PC-9 (cell line): ENCODE measurements at places on chromosomes 16 and 17. TPM values are rescaled to one million over a fixed set of nuclear protein-coding genes. Genes with fewer than 3 reads are reported as not detected.

Gene SYT17
- 36.6 and 45.2 TPM in 2 replicates for total RNA-seq

Gene VEZF1
- total RNA-seq = 29.9 and 50.9 TPM in 2 replicates

Gene ABCA10
- total RNA-seq = 0.23 TPM in 1 of 2 replicates, not detected in the other

Gene PRCD
- 2.6 and 2.7 TPM in 2 replicates for total RNA-seq

Gene MPP3
- total RNA-seq = 17.4 and 22.0 TPM in 2 replicates

Gene TM4SF5
- total RNA-seq = not detected in 2 replicates

DNA sequence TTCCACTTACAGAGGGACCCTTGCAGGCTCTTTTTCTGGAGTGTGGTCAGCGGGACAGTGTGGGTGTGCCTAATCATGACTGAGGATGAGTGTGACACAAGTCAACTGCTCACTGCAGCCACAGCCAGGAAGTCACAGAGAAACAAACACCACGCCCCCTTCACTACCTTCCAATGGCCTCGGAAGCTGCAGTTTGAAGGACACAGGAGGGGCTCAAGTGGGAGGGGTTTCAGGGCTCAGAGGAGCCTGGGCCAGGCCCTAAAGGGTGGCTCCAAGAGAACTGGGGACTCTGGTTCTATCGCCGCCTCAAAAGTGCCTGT lies 116.2 kb upstream of the SDK2 start:
- no peak for DNase-seq

DNA sequence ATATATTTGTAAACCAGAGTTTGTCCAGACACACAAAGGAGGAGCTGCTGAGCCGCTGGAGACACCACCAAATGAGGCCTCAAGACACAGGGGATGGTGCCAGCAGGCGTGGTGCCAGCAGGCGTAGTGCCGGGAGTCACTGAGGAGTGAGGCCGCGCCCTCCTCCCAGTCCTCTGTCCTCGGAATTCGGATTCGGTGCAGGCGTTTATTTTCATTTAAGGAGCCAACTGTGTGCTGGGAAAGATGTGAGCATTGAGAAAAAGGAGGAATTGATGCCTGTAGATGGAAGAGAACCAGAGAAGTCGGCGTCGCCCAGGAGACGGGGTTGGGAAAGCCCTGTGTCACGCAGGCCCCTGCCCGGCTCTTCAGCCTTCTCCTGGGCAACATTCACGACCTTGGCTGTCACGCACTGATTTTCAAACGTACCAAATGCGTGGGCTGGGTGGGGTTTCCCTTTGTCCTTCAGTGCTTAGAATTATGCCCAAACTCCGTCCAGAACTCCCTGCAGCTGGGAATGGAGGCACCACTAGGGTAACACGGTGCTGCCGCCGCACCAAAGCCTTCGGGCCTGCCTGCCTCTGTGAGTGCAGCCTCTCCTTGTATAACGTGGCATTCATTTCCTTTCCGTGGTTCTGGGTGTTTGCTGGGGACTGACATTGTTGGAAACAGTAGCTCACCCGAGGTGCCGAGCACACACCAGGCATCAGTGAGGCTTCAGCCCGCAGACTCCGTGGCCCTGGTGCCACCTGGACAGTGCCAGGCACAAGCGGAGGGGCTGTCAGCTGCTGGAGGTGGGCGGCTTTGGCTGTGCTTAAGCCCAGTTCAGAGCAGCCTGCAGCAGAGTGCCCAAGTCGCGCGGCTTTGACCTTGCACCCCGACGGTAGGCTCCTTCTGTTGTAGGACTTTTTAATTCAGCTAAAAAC lies 49.0 kb upstream of the CHMP6 start:
- no peak for DNase-seq

GRCh38 chr17:15264542-15264941 lies 584 bp downstream of the PMP22 start:
- no peak for DNase-seq

DNA sequence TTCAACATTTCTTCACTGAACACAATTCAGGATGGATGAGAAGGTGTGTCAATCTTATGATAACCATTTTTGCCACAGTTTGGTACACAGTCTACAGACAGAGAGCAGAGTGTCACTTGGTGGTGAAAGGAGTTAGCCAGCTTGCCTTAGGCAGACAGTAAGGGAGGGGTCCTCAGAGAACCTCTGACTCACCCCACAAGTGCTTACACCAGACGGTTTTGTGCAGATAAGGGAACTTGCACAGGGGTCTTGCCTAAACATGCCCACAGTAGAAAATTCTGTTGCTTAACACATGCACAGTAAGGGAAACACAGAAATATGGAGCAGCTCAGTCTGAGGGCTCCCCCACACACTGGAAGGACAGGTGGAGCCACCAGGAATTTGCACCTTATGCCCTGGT lies 204.5 kb upstream of the CDH8 start:
- DNase-seq = no peak

GRCh38 chr17:77570565-77570898 lies 388.0 kb upstream of the TNRC6C start:
- DNase-seq = no peak

DNA sequence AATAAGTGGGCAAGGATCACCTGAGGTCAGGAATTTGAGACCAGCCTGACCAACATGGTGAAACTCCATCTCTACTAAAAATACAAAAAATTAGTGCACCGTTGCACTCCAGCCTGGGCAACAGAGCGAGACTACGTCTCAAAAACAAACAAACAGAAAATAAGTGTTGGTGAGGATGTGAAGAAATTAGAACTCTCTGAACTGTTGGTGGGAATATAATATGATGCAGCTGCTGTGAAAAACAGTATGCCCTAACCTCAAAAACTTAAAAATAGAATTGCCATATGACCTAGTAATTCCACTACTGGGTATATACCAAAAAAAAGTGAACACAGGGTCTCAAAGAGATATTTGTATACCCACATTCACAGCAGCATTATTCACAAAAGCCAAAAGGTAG lies 26.1 kb downstream of the GLG1 start:
- DNase-seq = no peak

DNA sequence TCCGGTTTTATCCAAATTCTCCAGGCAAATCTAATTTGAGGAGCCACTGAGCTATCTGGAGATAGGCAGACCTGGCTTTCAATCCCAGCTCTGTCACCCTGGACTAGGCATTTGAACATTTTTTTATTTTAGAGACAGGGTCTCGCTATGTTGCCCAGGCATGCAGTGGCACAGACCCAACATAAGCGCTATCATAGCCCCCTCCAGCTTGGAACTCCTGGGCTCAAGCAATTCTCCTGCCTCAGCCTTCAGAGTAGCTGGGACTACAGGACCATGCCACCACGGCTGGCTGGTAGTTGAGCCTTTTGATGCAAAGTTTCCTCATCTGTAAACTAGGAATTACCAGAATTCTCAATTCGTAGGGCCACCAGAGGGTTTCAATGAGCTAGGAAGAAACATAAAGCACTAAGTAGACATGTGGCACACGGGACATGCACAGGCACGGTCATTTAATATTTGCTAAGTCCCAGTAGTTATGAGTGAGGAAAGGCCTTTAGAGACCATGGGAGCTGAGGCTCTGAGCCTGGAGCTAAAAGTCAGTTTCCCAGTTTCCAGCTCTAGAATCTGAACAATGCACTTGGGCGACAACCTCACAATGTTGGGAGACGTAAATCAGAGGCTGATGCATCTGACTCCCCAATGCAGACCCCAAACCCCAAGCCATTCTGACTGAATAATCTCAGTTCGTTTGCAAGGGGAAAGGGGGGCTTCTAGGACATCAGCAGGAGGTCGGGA lies 1.1 kb downstream of the ELOB start:
- no peak for DNase-seq

DNA sequence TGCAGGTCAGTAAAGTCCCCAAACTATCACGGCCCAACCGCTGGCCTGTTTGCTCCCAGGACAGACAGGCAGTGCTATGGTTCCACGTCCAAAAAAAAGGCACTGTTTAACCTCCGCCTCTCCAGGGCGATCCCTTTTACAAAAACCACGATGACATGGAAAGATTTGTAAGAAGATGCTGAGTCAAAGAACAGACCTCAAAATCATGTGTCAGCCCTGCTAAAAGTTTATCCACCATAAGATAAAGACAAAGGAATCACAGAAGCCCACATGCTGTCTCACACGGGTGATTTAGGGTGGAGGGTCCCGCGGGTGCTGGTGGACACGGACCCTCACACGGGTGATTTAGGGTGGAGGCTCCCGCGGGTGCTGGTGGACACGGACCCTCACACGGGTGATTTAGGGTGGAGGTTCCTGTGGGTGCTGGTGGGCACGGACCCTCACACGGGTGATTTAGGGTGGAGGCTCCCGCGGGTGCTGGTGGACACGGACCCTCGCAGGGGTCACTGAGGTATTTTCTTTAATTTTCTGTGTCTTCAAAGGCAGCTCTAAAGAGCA lies 117.2 kb upstream of the METRNL start:
- DNase-seq = no peak

GRCh38 chr17:28097901-28098300 lies 55.4 kb downstream of the NLK start:
- DNase-seq = no peak

DNA sequence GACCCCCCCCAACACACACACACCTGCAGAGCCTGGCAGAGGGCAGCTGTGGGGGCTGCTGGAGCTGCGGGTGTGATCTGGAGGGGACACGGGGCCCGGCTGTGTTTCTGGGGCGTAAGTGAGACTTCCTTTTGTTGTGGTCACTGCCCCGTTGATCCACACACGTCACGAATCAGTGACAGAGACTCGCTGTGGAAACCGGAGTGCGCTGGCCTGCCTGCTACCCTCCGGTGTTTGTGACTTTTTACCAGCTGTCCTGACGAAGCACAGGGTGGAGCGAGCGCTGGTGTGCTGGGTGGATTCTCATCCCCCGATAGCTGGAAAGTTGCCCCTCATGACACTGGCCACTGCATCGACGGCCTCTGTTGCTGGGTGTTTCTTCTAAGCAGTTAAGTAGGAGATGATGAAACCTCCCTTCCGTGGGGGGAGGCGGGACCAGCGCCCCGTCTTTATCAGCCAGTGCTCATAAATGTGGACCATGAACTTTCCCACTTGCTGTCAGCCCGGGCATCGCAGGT lies 2.3 kb downstream of the METRNL start:
- DNase-seq = no peak

- DNase-seq = no peak
Measured at GRCh38 chr17:38461683-38462082, 33.4 kb downstream of the ARHGAP23 start.

- no peak for DNase-seq
Measured at GRCh38 chr16:25143928-25144327, 32.4 kb downstream of the LCMT1 start.

GRCh38 chr17:45435481-45435880 lies 2.8 kb upstream of the ARHGAP27 start:
- DNase-seq = no peak

DNA sequence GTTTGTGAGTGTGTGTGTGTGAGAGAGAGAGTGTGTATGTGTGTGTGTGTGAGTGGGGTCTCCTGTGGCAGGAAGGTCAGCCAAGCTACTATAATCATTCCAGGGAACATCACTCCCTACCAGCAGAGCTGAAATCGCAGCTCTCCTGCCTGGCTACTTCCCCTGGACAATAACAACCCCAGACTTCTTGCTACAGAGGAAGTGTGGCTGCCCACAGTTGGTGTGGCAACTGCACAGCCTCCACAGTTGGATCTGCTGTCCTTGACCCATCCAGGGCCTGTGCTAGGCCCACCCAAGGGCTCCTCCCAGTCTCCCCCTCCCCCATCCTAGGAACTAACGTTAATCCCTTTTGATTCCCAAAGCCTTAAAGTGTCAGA lies 1.5 kb downstream of the SLC13A5 start:
- no peak for DNase-seq

DNA sequence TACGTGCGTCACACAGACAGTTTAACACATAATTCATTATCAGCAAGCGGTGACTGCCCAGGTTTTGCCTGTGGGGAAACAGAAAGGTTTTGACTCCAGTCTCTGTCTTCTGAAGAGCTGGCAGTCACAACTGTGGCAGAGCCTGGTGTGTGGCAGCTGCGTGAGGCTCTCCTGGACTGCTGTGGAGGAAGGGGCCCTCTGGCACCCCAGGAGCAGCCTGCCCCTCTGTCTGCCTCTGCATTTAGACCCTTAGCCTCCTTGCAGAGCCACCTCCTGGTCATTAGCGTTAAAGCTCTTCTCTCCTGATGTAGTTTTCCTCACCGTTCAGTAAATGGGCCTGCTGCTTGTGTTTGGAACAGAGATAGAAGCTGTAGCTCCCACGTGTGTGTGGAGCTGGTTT lies 10.9 kb downstream of the RAB40C start:
- DNase-seq = no peak

DNA sequence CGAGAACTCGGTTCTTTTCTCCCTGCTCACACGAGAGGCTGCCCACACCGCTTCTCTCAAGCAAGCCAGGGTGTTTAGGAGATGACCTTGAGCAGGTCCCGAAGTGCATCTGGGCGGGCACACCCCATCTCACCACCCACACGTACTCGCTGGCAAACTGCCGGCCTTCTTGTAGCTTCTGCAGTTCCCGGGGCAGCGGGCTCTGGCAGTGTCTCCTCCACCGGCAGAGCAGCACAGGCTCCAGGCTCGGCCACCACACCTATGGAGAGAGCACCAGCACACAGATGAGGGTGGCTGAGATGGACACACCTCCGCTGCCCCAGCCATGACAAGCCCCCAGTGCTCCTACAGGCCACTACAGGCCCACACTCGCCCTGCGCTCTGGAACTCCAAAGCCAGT lies 23.5 kb downstream of the ZNF276 start:
- DNase-seq = no peak

- DNase-seq = no peak
Measured at GRCh38 chr17:9976283-9977179, 71.5 kb upstream of the RCVRN start.

DNA sequence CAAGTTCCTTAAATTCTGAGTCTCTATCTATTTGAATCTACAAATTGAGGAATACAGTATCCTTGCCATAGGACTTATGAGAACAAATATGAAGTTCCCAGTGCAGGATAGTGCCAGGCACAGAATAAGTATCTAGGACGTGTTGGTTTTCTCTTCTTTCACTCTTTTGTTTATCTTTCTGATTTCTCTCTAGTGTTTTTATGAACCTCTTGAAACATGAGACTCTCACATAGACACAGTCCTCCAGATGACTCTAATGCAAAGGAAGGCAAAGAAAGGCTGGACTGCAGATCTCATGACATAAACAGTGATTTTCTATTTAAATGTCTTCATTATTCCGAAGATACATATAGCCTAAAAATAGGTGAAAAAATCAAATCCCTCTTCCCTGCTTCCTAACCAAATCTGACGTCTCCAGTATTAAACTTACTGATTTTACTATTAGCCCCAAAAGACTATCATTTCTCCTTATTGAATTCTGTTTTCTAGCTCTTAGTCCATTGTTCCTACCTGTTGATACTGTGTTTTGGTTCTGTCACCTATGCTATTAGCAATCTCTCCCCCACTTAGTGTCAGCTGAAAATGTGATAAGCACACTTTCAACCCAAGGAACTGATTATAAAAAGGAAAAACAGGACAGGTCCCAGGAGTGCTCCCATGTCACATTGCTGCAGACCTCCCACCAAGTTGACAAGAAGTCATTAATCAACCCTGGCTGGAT lies 24.9 kb upstream of the ADAMTS18 start:
- no peak for DNase-seq

GRCh38 chr16:87778476-87778829 lies 12.7 kb upstream of the KLHDC4 start:
- no peak for DNase-seq

GRCh38 chr17:40579471-40579870 lies 14.2 kb upstream of the CCR7 start:
- DNase-seq = no peak

- DNase-seq = peak; percentile 84
Measured at GRCh38 chr17:62968445-62968923, 2.4 kb downstream of the TANC2 start.
